ENCODE measurements at places on chromosomes 5 and 9.

- no peak for DNase-seq
Measured at GRCh38 chr5:33890131-33891032, 1.4 kb downstream of the ADAMTS12 start.

DNA sequence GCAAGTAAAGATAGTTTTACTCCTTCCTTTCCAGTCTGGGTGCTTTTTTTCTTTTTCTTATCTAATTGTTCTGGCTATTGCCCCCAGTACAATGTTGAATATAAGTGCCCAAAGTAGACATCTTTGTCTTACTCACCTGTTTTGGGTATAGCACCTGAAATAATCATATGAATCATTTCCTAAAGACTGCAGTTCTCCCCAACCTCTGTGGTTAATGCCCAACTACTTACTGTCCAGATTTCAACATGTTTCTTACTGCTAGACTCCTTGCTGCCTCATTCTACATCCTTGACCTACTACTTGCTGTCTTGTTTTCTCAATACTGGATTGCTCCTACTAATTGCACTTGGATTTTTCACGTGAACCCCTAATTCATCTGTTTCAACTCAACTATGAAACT, 8.8 kb upstream of the HSDL2 start:
- DNase-seq: no peak

GRCh38 chr9:110835859-110836271, 167.3 kb downstream of the MUSK start:
- no peak for DNase-seq

DNA sequence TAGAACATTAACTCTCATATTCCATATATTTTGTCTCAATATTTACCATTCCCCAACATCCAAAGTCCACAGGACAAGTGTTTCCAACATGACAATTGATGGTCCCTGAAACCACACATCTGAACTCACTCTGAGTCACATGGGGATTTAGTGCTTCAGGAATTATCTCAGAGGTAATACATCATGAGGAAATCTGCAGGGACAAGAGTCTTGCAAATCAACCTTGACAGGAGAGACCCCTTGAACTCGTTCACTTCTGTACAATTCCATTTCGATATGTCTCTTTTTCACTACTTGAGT, 119.7 kb upstream of the ABCA1 start:
- DNase-seq: no peak

DNA sequence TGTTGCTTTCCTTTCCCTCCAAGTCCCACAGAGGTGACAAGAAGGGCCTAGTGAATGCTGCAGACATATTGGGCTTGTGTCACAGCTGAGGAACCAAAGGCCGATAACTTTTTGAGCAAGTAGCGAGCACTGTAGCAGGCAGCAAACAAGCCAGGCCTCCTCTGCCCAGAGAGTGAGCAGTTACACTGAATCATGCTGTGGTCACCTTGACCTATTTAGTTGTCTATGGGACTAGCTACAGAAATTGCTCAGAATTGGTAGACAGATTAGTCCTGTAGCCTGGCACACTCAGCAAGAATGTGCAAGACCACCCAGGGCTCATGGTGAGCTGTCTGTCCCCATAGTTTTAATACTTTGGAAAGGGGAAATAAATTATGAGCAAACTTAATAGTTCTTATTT, 25.2 kb downstream of the ZCCHC9 start:
- DNase-seq: no peak

- DNase-seq: no peak
Measured at GRCh38 chr9:112705768-112706427, 12.0 kb downstream of the INIP start.

DNA sequence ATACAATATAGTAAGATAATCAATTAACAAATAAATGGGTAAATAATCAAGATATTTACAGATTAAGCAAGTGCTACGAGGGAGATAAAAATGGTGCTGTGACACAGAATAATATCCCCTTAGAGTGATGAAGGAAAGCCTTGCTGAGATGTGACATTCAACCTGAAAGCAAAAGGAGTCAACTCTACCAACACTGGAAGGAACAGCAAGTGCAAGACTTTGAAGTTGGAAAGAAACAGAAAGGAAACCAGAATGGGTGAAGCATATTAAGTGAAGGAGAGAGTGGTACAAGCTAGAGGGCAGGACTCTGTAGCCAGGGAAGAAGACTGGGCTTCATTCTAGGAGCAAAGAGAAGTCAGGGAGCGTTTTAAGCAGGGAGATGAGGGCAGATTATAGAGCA, 12.2 kb upstream of the MEGF9 start:
- no peak for DNase-seq

DNA sequence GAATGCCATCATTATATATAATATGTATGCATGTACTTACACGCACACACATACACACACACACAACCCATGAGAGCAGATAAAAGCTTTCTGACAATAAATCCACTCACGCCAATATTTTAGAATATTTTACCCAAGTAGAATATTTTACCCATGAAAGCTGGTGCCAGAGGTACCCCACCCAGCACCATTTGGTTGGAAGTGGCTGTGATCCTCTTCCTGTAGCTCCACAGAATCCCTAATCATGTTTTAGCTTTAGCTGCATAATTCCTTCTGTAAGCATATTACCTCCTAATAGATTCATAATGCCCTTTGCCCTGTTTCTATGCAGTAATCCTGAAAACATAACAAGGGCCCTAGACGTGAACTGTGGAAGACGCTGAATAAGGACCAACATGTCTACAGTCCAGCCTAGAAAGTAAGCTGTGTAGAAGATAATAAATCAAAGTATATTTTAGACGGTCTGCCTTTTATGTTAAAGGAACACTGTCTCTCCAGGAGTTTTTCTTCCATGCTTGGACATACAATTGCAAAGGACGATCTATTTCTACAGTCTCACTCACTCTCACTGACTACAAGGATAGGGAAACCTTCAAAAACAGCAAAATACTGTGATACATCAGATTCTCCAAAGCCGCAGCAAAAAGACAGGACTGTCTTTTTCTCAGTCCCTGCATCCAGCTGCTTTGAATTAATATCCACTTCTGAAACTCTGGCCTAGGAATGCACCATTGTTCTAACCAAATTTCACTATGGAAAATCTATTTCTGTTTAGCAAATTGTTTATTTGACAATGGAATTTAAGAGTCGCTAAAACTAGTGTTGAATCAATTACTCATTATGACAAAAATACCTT, 98.2 kb downstream of the USP20 start:
- no peak for DNase-seq

DNA sequence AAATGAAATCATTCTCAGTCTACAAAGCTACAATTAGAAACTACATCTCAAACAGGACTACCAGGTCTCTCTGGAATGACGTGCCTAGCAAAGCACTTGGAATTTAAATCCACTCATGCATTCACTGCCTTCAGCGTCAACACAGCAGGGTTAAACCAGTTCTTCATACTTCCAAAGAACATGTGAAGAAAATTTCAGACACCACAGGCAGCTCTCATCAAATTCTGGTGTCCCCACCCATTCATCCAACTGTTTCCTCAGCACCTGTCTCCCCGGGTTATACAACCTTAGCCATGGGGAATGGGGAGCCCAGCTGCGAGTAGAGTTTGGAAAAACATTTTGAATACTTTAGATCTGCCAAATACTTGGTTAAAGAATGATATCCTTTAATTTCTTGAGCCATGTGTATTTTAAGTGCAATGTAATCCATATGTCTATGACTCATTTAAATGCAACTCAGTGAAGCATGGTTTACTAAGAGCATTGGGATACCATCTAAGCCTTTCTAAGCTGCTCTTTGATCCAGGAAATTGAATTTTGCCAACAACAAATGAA, 17.5 kb downstream of the ADAM19 start:
- no peak for DNase-seq

DNA sequence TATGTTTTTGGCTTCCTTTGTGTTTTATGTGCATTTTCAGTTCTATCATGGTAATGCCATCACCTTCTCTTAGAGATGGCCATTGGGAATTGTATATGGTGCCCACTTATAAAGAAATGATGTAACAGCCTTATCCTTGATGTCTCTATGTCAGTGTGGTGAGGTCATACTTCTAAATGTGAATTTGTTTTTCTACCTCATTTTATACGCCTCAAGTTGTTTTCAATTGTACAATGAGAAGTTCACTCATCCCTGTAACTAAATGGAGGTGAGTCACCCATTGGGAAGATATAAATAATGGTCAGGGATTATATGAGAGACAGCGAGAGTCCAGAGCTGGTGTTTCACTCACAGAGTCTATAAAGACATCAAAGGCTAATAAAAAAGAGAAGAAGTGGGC, 402.4 kb downstream of the AGTPBP1 start:
- DNase-seq: no peak

DNA sequence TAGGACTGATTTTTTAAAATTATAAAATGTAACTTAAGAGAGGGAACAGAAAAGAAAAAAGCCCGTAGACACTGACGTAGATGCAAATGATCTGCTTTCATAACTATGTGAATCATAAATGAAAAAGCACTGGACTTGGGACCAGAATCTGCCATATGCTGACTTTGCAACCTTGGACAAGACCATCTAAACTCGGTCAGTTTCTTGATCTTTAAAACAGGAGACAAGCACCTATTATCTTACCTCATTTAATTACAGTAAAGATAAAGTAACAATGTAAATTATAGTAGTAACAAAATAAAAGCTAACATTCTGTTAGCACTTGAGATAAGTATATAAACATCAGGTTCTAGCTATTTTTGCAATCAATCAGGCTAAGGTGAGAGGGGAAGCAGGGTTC, 20.0 kb downstream of the FBXW2 start:
- DNase-seq: no peak

- no peak for DNase-seq
Measured at GRCh38 chr5:151683986-151684588, 2.6 kb downstream of the SPARC start.

GRCh38 chr5:151709109-151709735, 22.5 kb upstream of the SPARC start:
- no peak for DNase-seq

DNA sequence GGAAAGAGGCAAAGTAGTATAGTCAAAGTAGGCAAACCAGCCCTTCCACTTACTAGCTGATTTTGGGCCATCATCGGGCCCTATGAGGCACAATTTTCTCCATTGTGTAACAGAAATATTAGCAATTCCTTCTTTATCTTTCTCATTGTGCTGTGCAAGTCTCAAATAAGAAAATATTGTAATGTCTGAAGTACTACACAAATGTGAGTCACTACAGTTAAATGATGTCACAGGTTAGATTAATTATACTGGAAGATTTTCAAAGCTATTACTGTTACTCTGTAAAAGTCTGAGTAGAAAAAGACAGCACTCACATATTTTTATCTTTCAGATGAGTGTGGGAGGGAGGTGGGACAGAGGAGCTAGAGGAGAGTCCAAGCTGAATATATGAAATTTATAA, 12.4 kb upstream of the TMC1 start:
- DNase-seq: no peak

DNA sequence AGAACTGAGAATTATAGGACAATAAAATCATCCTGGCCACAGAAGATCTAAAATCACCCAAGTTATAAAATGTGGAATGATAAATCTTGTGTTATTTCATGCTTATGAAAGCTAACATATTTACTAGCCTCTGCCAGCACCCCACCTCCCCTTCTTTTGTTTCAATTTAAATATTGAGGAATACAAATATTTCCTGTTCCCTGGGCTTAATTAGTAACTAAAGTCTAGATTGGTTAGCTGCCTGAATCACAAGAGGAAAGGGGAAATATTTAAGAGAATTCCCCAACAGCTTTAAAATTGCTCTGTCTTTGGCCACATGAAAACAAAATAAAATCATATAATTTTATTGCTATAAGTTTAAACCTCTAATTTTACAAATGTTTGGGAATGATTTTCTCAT, 287.0 kb downstream of the PRELID2 start:
- no peak for DNase-seq

DNA sequence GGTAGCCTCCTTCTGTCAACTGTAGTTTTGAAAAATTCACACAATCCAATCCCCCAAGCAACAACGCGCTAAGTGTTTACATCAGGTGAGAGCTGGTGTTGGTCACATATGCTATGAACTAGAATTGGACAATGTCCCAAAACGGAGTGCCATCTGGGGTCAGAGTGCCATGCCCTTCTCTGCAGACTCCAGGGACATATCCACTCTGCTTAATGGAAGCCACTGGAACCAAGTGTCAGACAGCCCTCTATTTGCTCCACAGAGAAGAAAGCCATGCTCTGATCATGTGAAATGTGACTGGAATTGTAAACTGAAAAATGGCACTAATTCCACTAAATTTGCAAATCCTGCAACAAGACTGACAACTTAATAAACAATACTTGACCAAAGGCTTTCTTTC, 12.2 kb downstream of the ABCA1 start:
- no peak for DNase-seq

GRCh38 chr9:93659044-93659836, 82.9 kb downstream of the PHF2 start:
- DNase-seq: no peak

DNA sequence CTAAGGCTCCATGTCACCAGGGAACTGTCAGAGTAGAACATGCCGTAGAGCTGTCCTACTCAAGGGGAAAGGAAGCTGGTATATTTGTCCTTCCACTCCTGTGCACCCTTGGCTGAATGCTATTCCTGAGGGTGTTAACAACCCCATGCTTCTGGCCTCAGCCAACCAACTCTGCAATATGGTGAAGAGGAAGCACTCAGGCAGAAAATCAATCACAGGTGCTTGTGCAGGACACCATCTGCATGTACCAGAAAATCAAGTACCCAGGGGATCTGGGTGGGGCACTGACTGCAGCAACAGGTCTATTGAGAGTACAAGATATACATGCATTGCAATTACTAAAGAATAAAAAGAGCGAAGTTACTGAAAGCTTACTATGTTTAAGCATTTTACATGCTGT, 51.4 kb upstream of the NEK6 start:
- no peak for DNase-seq

DNA sequence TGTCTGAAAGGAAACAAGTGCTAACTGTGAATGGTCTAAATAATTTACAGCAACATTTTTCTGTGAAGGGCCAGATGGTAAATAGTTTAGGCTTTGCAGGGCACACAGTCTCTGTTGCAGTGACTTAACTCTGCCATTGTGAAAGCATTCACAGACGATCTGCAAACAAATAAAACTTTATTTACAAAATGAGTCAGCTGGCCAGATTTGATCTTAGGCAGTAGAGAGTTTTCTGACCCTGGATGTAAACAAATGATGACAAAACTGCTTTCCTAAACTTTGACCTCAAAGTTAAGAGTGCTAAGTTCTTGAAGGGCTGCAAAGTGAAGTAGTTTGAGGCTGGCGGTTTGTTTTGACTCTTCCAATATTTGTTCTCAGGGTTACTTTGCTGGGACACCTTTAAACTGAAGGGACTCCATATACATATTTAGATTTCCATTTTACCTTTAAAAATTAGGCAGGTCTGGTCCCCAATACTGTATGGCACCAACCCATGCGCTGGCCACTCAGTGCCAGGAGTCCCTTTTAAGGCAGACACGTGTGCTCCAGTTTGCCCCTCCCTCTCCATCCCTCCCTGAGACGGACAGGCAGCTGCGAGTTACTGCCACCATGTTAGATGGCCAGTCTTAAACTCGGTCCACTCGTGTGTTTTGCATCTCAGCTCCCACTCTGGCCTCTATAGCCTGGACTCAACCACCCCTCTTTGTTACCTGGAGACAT, 4.0 kb upstream of the ADAMTS16 start:
- no peak for DNase-seq

GRCh38 chr5:124301850-124302249, 444.6 kb downstream of the ZNF608 start:
- no peak for DNase-seq

Measured in CD4-positive, alpha-beta T cell (primary cell).